ENCODE measurements at places on chromosomes 2 and 18.

DNA sequence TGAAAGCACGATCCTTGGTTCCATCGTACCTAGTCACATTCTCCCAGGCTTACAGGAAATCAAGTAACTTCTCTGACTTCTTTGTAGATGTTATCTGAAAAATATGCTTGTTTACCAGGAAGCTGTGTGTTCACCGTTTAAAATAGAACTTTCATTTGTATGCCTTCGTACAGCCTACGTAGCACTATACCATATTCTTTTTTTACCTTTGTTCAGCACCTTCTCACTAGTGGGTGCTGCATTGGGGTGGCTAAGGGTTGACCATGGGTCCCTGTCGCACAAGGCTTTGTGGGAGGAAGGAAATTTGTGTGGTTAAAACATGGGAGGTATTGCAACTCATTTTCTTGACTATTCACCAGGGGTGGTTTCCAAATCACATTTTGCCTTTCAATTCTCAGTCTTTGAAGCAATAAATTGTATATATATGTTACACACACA, 16.6 kb downstream of the MALT1 start:
- peaks cover 17% of the 10 kb centered on the region for H3K36me3 ChIP-seq
- H3K27ac ChIP-seq: peak overlapping the region; percentile 66
- peaks cover 11% of the 10 kb centered on the region for H3K4me1 ChIP-seq
- no peak overlapping the region for H3K4me3 ChIP-seq

DNA sequence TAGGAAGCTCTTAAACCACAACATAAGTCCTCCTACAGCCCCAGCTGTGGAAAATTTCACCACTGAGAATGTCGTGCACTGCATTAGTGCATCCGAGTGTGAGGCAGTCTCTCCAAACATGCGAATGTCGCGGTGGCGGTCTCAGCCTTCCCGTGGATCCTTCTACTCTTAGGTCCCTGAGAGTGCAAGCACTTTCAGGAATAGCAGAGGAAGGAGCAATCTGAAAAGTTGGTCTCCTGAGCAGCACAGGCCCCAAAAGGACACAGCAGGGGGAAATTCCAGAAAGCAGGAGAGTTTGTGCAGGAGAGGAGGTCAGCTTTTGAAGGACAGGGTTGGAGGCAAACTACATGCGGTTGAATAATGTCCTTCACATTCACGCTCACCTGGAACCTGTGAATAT, 440.5 kb upstream of the SMIM21 start:
- no peaks in the 10 kb centered on the region for H3K27me3 ChIP-seq
- no peak for DNase-seq
- no peak overlapping the region for H3K4me3 ChIP-seq
- H3K4me1 ChIP-seq: no peaks in the 10 kb centered on the region
- no peak overlapping the region for H3K27ac ChIP-seq
- H3K36me3 ChIP-seq: no peaks in the 10 kb centered on the region

DNA sequence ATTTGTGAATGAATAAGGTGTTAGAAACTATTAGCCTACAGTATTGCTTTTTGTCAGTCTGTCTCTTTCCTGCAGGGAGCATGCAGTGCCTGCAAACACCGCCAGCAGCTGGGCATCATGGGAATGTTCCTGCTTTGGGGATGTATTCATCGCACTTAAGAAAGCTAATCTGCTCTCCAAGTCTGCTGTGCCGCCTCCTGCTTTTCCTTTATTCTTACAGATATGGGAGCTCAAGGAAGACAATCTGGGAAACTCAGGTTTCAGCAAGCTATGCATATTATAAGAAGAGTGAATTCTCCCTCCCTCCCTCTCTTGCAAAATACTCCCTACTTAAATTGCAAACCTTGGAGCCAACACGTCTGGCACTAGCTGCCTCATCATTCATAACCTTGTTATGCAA, 479.2 kb upstream of the ACVR2A start:
- DNase-seq: no peak
- H3K27me3 ChIP-seq: no peaks in the 10 kb centered on the region
- H3K4me1 ChIP-seq: no peaks in the 10 kb centered on the region
- no peaks in the 10 kb centered on the region for H3K36me3 ChIP-seq
- no peak overlapping the region for H3K27ac ChIP-seq

- no peaks in the 10 kb centered on the region for H3K4me1 ChIP-seq
- no peaks in the 10 kb centered on the region for H3K27me3 ChIP-seq
- peaks cover 9% of the 10 kb centered on the region for H3K36me3 ChIP-seq
These were observed 9.3 kb downstream of the BARD1 start for GRCh38 chr2:214800180-214800579.

DNA sequence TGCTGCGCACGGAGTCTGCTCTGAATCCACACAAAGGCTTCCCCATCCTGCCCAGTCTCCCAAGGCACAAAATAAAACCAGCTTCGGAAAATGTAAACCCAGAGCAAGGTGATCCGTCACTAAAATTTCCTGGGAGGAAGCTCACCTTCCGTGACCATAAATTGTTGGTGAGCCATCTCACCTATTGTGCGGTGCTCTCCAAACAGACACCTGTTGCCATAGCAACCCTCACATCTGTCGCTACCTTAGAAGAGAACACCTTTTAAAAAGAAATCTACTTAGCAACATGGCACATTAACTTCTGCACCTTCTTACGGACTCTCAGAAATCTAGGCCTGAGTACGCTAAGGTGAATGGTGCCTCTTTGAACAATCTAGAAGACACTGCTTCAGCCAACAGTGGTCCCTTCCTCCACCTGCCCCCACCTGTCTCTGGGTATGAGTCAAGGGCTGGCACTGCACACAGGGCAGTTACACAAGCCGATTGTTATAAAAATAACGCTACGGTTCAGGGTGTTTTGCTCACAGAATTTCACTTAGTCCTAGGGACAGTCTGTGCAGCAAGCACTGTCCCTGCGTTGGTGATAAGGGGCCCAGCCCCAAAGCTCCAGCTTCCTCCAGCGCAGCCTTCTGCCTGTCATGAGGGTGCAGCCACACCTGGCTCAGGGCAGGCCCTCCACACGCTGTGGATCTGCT, 114.9 kb upstream of the ID2 start:
- DNase-seq: no peak
- no peak overlapping the region for H3K27ac ChIP-seq
- H3K4me3 ChIP-seq: no peak overlapping the region
- H3K27me3 ChIP-seq: no peaks in the 10 kb centered on the region
- H3K4me1 ChIP-seq: peaks cover 4% of the 10 kb centered on the region

DNA sequence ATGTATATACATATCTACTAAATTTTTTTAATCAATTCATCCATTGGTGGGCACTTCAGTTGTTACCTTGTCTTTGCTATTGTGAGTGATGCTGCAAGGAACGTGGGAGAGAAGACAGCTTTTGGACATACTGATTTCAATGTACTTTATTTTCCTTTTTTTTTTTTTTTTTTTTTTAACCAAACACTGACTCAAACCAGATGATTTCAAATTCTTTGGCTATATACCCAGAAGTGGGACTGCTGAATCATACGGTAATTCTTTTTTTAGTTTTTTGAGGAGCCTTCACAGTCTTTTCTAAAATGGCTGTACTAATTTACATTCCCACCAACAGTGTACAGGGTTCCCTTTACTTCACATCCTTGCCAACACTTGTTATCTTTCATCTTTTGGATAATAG, 204.7 kb downstream of the INSIG2 start:
- H3K4me3 ChIP-seq: no peak overlapping the region
- no peak overlapping the region for H3K27ac ChIP-seq
- no peaks in the 10 kb centered on the region for H3K36me3 ChIP-seq

DNA sequence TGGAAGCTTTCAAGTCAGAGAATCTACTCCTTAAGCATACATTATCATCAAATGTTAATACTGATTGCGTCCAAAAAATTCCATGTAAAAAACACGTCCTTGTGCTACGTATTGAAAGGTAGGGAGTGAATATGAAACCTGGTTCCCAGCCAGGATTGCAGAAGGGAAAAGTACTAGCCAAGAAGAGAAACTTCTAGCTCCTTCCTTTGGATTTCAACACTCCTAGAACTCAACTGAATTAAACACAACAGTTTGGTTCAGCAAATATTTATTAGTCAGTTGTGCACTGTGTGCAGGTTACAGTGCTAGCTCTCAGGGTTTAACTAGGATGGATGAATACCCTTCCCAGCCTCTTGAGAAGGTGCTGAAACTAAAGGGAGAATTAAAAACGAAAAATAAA, 33.9 kb upstream of the FHL2 start:
- peaks cover 11% of the 10 kb centered on the region for H3K4me1 ChIP-seq
- H3K36me3 ChIP-seq: no peaks in the 10 kb centered on the region
- H3K27ac ChIP-seq: no peak overlapping the region
- DNase-seq: no peak
- H3K4me3 ChIP-seq: no peak overlapping the region
- no peaks in the 10 kb centered on the region for H3K27me3 ChIP-seq

DNA sequence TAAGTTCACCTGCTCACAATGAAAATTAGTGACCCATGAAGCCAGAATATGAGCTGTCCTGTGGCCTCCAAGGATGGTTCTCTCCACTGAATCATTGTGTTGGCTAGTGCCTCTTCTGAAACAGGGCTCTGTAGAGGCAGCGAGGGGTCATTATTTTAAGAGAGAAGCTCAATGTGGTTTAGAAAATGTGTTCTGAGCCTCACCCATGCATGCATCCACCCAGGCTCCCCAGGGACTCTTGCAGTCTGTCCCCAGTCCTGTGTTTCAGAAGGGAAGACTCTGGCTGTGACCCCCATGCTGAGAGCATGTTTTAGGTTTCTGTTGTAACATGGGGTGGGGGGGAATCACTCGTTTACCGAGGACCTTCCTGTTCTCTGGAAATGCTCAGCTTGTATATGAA, 135.2 kb downstream of the RNF144A start:
- H3K4me3 ChIP-seq: no peak overlapping the region
- H3K27ac ChIP-seq: no peak overlapping the region
- H3K27me3 ChIP-seq: no peaks in the 10 kb centered on the region

All from thymus (tissue), 14 donors.